Stimulated activated CD4-positive, alpha-beta T cell treated with anti-CD3 and anti-CD28 coated beads, Interleukin-1b, Interleukin-23, amount 100 ng/mL, for 1 hour (primary cell): ENCODE measurements at places on chromosomes 7 and 10.

DNA sequence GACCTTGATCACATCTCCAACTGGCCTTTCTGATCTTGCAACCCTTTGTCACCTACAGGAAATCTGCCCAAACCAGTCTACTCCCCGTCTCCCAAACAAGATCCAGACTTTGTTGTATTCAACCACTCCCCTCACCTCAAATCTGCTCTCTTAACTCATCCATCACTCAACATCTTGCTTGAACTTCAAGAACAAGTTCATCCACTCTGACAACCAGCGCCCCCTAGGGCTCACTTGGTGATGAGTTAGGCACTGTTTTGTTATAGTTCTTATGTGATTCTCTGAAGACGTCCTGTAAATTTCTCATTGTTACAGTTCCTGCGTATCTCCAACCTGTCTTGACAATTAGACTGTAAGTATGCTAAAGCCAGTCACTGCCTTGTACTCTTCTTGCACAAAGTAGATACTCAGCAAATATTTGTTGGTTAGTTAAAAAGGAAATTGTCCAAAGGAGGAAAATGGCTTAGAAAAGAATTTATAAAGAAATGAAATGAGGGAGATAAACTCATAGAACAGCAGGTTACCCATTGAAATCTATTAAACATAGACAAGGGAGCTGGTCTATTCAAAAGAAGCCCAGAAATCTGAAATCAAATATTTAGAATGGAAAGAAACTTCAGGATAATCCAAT is 5.3 kb downstream of the FRMD4A start:
- no peak for DNase-seq

GRCh38 chr10:61480208-61480607 is 27.0 kb upstream of the TMEM26 start:
- DNase-seq = no peak

DNA sequence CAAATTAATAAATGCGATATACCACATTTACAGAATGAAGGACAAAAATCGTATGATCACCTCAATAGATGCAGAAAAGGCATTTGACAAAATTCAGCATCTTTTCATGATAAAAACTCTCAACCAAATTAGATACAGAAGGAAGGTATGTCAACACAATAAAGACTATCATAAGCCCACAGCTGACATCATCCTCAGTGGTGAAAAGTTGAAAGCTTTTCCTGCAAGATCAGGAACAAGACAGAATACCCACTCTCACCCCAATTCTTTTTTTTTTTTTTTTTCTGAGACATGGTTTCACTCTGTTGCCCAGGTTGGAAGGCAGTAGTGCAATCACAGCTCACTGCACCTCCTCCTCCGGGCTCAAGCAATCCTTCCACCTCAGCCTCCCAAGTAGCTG is 67.2 kb downstream of the TPST1 start:
- DNase-seq = no peak

DNA sequence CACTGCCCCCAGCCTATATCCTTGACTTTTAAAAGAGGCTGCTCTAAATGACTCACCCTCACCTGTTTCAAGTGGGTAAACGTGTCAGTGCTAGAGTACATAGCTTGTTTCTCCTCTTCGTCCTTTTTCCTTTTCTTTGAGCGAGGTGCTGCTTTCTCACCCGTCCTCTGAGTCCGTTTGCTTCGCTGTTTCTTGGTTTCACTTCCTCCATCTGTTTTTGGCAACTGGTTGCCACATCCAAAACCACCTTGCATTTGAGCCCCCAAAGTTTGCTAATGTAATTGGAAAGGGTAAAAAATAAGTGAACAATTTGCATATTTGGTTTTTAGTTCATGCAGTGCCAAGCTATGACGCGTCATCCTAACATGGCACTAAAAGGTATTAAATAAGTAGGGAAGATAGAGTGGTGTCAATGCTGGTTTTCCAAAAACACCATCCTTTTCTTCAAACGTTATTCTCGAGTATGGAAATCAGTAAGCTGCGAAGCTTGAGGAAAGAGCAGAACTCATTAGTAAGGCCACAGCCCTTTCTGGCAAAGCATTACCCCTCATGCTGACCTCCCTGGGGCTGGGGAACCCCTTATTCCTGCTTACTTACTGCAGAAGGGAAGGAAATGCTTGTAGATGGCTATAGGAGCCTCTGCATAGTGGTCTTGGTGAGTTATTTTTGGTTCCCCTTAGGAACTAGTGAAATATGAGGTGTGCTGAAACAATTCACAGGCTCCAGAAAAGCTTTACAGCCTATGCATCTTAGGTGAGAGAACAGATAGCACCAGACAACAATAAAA is 133.5 kb downstream of the GALNT11 start:
- no peak for DNase-seq

- no peak for DNase-seq
Measured at GRCh38 chr10:3828404-3829155, 43.6 kb upstream of the KLF6 start.

DNA sequence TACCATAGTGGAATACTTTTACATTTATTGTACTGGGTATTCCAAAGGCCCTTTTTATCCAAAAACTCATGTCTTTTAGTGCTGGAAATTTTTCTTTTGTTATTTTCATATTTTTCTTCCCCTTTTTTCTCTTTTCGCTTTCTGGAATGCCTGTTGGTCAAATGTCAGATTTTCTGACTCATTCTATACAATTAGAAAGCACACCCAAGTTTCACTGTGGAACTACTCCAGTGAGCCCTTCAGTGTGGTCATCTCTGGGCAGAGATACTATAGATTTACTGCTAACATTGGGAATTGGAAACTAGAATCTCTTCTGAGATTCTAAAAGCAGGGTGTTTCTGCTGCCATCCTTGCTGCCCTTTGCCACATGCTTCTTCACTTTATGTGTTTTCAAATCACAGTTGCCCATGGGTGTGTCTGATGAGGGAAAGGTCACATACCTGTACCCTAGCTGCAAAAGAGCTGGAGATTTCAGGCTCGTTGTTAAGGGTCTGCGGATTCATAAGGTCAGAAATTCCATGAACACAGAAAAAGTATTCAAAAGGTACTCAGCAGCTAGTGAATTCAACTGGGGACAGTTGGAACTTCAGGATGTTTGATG is 5.6 kb upstream of the WASL start:
- no peak for DNase-seq

DNA sequence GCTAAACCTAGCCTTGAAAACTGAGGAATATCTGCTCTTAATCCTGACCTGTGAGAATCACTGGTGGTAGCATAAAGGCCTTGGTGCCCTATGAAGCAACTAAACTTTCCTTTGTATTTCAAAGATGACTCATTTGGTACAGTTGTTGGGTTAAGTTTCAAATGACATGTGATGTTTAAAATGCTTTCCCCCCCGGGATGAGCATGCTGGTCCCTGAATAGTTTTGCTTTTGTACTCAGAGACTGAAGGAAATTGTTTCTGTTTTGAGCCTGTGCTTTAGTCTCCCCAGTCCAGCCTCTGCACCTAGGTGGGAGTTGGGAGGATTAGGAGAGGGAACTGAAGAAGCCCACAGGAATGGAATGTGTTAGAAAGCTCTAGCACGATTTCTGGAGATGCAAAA is 258.9 kb upstream of the NPY start:
- DNase-seq = no peak

DNA sequence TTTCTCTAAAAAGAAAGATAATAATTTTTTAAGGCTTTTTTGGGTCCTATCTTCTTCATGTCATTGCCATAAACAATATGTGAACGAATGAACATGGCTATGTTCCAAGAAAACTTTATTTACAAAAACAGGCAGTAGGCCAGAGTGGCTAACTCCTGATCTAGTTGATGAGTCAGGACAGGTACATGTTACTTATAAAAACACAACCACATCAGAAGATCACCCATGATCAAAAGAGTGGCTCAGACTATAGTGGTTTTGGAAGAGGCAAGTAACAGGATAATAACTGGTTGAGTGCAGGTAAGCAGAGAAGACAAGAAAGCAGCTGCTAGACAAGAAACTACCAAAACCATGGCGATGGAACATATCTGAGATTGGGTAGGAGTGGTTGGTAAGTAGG is 468.7 kb downstream of the KCNMA1 start:
- no peak for DNase-seq

- DNase-seq = no peak
Measured at GRCh38 chr7:83996879-83997278, 197.7 kb downstream of the SEMA3A start.
